Prostate gland (tissue), 2 donors: ENCODE measurements at places on chromosomes 1 and 21. TPM values are rescaled to one million over a fixed set of nuclear protein-coding genes. Genes with fewer than 3 reads are reported as not detected.

GRCh38 chr1:12544357-12544756, 73.7 kb downstream of the DHRS3 start:
- no peak for DNase-seq

DNA sequence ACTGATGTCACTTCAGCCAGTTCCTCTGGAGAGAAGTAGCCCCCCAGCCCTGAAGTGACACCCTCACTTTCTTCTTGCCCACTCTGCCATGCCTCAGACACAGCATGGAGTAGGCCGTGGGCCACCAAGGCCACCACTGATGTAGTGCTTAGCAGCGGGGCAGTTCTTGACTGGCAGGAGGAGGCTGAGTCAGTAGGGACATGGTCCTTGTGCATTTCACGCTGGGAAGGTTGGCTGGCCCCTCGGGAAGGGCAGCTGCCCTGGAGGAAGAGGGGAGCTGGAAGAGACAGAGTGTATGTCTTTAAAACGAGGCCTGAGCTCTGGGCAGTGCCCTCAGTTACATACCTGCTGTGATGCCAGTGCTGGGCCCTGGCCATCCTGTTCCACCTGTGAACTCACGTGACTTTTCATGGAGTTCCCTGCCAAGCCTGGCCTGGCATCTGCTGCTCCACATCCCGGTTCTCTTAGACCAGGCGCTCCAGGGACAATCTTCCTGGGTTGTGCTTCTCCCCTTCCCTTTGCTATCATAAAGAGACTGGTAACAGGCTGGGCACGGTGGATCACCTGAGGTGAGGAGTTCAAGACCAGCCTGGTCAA, 158.6 kb upstream of the TMEM51 start:
- DNase-seq, result peak; percentile 49

DNA sequence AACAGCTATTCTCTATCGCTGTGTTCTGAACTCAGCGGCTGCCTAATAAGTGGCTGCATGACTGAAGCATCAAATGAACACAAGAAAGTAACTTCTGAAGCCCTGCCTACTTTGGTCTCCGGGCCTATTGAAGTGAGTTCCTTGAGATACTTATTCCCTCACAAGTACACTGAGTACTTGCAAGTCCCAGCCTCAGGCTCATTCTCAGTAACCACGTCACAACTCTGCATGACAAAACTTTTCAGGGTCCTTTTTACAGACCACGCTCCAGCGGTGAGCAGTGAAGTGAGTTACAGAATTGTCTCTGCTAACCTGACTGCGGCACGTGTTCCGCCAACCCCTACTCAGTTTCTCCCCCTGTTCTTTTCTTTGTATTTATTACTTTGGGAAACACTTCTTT, 1342.7 kb upstream of the ADGRL4 start:
- DNase-seq, result no peak

The SEMA6C gene
- total RNA-seq, result 173 TPM

GRCh38 chr21:42190486-42190863, 28.5 kb upstream of the ABCG1 start:
- DNase-seq, result no peak

The CNIH3 gene
- total RNA-seq, result 0.36 TPM

The SFN gene
- total RNA-seq, result 39.2 TPM

- DNase-seq, result no peak
Observed at GRCh38 chr1:181094416-181095212, 6.1 kb downstream of the IER5 start.

The L1TD1 gene
- total RNA-seq, result 4.7 TPM

The C21orf91 gene
- total RNA-seq, result 10.2 TPM

The ZNF593OS gene
- not detected for total RNA-seq

DNA sequence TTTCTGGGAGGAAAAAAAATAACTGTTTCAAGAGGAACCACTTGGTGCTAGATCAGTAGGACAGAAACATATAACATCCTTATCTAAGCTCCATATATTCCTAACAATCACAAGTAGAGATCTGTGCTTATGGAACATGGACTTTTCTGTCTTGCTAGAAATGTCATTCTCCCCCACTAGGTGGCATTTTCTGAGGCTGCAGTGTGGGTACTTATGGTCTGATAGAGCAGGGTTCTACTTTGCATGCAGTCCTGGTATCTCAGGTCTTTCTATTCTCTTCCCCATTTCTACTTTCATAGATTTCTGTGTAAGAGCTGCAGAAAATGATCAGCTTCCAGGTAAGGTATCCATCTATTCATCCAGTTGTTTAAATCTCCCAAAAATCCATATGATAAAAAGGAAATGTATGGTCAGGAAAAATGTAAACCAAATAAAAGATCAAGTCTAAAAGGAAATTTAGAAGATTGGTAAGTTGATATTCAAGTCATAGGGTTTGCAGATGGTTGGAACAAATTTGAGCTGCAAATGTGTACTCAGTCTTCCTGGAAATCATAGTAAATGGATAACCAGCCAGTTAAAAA, 1.5 kb downstream of the ZNF684 start:
- DNase-seq, result no peak

The LCE2B gene
- total RNA-seq, result not detected

DNA sequence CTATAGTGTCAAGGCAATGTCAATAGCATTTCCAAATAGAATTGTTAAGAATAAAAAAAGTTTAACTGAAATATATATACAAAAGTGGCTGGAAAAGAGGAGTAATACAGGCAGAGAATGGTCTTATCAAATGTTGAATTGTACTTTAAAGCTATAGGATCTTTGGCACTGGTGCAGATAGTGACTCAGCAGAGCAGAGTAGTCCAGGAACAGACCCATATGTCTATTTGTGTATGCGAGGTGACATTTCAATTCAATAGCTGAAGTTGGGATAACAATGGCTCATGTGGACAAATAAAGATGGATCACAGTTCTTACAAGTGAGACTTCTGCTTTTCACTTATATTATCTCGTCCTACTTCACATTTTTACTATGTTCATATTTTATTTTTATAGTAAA, 543.0 kb upstream of the B3GALT2 start:
- no peak for DNase-seq
